ENCODE measurements at places on chromosomes 1 and 21.

GRCh38 chr1:161021970-161022353, 1.0 kb upstream of the F11R start:
- no peak for DNase-seq

DNA sequence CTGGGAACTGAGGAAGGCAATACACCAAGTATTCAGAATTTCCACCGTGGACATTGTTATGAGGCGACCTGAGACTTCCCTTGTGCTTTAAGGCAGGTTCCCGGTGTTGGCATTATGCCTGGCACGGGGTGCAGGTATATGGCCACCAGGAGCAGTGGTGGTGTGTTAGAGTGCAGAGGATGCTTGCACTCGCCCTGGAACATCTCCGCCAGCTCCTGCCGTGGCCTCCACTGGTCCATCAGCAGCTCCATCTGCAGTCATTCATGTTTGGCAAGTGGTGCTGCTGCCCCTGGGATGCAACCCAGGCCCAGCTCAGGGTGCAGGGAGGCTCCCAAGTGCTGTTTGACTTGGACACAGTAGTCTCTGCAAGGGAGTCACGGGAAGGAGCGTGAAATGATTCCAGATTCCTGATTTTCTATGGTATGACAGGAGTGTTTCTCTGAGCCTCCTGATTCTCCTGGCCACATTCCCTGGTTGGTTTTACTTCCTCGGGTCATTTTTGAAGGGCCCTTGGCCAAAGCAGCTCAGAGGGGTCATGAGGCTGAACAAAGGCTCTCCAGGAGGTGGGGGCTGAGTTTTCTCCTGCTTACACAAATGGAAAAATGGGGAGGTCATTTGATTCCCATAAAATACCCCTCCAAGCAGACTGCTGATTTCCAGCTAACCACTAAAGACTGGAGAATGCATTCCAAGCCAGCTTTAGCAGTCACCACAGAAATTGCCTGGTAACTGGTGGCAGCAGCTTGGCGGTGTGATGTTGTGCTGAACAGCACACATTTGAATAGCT, 60.4 kb upstream of the PSEN2 start:
- DNase-seq, result no peak

GRCh38 chr1:5140136-5140535, 485.7 kb downstream of the AJAP1 start:
- no peak for DNase-seq

- DNase-seq, result no peak
Observed at GRCh38 chr1:51189421-51190073, 46.5 kb upstream of the RNF11 start.

DNA sequence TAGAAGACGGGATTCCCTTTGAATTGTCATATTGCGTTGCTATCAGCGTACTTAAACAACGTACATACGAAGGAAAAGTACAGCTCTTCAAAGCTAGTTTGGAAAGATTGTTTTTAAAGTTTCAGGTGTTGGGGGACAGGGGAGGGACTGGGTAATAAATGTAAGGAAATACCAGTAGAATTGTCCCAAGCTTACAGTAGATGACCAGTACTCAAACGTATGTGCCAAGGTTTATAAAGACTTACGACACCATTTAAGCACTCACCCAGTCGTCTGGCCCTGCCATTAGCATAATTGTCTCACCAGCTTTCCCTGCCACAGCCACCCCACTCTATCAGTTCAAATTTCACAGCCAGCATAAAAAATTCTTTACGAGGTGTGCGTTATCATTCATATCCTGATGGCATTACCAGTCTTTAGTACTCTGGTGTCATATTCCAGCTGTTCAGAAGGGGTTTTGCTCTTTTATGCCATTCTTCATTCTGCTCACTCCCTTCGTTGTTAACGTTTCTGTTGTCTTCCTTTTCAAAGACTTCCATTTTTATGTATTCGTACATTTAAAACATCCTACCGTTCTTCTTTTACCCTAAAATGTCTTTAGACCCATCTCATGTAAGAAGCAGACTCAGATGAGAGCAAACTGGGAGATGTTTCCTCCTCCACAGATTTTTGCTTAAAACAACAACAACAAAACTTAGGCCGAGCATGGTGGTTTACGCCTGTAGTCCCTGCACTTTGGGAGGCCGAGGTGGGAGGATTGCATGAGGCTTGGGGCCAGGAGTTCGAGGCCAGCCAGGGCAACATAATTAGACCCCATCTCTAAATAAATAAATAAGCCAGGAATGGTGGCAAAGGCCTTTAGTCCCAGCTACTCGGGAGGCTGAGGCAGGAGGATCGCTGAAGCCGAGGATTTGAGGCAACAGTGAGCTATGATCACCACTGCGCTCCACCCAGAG, 1.0 kb upstream of the HP1BP3 start:
- DNase-seq, result no peak

- DNase-seq, result no peak
Observed at GRCh38 chr1:197807739-197808453, 32.6 kb upstream of the DENND1B start.

- no peak for DNase-seq
Observed at GRCh38 chr1:156623946-156624813, 5.0 kb downstream of the HAPLN2 start.

GRCh38 chr1:207954104-207954503, 43.2 kb upstream of the CD34 start:
- DNase-seq, result no peak

GRCh38 chr21:25396135-25396711, 211.1 kb downstream of the MRPL39 start:
- DNase-seq, result no peak

- DNase-seq, result no peak
Observed at GRCh38 chr1:53303726-53304515, 23.9 kb downstream of the LRP8 start.

DNA sequence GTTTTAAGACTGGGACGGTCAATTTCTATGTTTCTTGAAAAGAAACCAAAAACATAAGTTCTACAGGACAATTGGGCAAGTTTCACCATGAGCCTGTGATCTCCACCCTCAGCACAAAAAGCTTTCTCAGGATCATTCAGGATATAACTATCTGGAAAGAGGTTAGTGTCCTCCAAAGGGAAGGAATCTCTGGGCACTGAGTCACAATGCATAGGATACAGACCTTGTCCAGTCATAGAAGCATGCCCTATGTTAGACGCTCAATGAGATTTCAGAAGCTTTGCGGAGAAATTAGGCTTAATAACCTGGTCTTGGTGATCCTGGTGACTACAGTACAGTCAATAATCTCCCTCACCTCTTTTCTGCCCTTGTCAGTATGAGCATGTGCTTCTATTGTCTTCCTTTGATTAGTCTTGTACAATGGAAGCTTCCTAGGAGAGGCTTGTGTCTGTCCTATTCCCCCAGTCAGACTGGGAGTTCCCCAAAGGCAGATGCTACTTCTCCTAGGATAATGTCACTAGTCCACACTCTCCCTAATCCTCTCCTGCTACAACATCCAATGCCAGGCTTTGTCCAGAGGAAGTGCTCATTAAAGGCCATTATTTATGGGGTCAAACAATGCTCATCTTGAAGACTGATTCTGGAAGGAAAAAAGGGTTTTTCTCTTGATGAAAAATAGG, 97.4 kb downstream of the KCNH1 start:
- no peak for DNase-seq

All from hippocampal formation (tissue), 2 donors.